ENCODE measurements at places on chromosomes 7 and 10. TPM values are rescaled to one million over a fixed set of nuclear protein-coding genes. Genes with fewer than 3 reads are reported as not detected.

Gene DGKB
- not detected for total RNA-seq

Gene SVOPL
- total RNA-seq: not detected

Gene UPK3BL1
- 13.9 TPM for total RNA-seq

Gene GRID2IP
- not detected for total RNA-seq

Measured in subcutaneous adipose tissue (tissue), 4 donors.